CD4-positive, CD25-positive, alpha-beta regulatory T cell (primary cell): ENCODE measurements at places on chromosomes 2 and 18. TPM values are rescaled to one million over a fixed set of nuclear protein-coding genes. Genes with fewer than 3 reads are reported as not detected.

The HRH4 gene
- 0.39 TPM for total RNA-seq

The GRHL1 gene
- total RNA-seq, result 1.8 TPM

- no peak for DNase-seq
- no peaks in the 10 kb centered on the region for H3K36me3 ChIP-seq
- peaks cover 15% of the 10 kb centered on the region for H3K4me1 ChIP-seq
- H3K27me3 ChIP-seq, result no peaks in the 10 kb centered on the region
- no peak overlapping the region for H3K4me3 ChIP-seq
- no peak overlapping the region for H3K27ac ChIP-seq
These were observed 95.0 kb downstream of the TMEM17 start for GRCh38 chr2:62410926-62411456.

GRCh38 chr2:199684832-199685231, 166.2 kb downstream of the FTCDNL1 start:
- no peaks in the 10 kb centered on the region for H3K36me3 ChIP-seq
- no peak overlapping the region for H3K27ac ChIP-seq
- H3K4me3 ChIP-seq, result no peak overlapping the region
- H3K4me1 ChIP-seq, result no peaks in the 10 kb centered on the region
- no peaks in the 10 kb centered on the region for H3K27me3 ChIP-seq

The FSHR gene
- total RNA-seq, result not detected

- H3K27me3 ChIP-seq, result peaks cover 2% of the 10 kb centered on the region
- no peak for DNase-seq
- no peak overlapping the region for H3K4me3 ChIP-seq
- H3K4me1 ChIP-seq, result no peaks in the 10 kb centered on the region
- H3K36me3 ChIP-seq, result no peaks in the 10 kb centered on the region
- no peak overlapping the region for H3K27ac ChIP-seq
These were observed 31.0 kb downstream of the CELF4 start for GRCh38 chr18:37534627-37535026.

DNA sequence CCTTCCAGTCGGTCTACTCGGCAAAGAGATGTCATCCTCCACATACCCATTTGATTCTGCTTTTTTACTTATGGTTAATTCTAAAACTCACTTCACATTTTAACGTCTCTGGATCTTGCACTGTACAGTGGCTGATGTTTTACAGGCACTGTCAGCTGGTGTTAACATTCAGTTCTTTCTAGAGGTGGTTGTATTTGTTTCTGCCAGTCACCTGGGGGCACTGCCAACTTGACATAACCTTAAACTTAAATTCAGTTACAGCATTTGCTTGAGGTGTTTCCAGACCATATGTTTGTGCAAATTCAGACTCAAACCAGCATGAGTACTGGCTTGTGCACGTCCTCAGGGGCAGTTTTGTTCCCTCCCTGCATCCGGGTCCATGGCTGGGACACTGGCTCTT, 5.3 kb upstream of the TMEM185B start:
- H3K27me3 ChIP-seq, result no peaks in the 10 kb centered on the region
- H3K4me3 ChIP-seq, result no peak overlapping the region
- peaks cover 49% of the 10 kb centered on the region for H3K4me1 ChIP-seq

GRCh38 chr18:25190472-25190871, 161.5 kb downstream of the ZNF521 start:
- no peak overlapping the region for H3K4me3 ChIP-seq
- H3K27me3 ChIP-seq, result no peaks in the 10 kb centered on the region
- no peaks in the 10 kb centered on the region for H3K4me1 ChIP-seq
- no peaks in the 10 kb centered on the region for H3K36me3 ChIP-seq

DNA sequence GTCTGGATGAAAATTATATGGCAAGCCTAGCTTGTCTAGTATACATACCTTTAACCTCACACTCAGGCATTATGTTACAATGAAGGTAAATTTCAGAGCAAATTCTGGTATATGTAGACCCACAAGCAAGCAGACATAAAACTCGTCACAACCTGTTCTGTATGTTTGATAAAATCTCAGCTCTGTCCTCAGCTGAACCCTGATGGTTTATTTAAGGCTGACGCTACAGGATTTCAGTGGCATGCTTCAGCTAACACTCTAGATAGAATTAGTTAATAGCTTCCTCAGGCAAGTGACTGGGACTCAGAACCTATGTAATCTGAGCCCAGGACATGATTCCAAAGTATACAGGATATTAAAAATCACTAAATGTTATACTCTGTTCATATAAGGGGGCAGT, 68.2 kb upstream of the MC2R start:
- H3K36me3 ChIP-seq, result no peaks in the 10 kb centered on the region
- no peak overlapping the region for H3K4me3 ChIP-seq
- no peak overlapping the region for H3K27ac ChIP-seq
- DNase-seq, result no peak
- no peaks in the 10 kb centered on the region for H3K4me1 ChIP-seq

DNA sequence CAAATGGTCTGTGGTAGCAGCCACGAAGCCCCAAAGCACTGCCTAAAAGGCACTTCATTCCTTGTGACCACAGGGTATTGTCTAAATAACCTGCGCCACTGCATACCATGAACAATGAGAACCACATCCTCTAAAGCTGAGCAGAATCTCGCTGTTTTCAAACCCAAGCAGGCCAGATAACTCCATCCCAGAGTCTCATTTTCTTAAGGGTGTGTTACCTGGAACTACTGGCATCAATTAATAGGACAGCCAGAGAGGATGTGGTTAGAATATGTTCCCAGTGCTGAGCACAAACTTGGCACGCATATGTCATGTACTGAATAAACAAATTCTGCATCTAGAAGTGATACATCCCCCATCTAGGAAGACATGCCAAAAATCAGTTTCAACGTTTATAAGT, 13.0 kb downstream of the VPS4B start:
- no peak overlapping the region for H3K4me3 ChIP-seq
- no peak overlapping the region for H3K27ac ChIP-seq
- no peak for DNase-seq
- H3K36me3 ChIP-seq, result peaks cover 71% of the 10 kb centered on the region
- H3K4me1 ChIP-seq, result peaks cover 4% of the 10 kb centered on the region
- no peaks in the 10 kb centered on the region for H3K27me3 ChIP-seq

The CCT4 gene
- 104 TPM for total RNA-seq

DNA sequence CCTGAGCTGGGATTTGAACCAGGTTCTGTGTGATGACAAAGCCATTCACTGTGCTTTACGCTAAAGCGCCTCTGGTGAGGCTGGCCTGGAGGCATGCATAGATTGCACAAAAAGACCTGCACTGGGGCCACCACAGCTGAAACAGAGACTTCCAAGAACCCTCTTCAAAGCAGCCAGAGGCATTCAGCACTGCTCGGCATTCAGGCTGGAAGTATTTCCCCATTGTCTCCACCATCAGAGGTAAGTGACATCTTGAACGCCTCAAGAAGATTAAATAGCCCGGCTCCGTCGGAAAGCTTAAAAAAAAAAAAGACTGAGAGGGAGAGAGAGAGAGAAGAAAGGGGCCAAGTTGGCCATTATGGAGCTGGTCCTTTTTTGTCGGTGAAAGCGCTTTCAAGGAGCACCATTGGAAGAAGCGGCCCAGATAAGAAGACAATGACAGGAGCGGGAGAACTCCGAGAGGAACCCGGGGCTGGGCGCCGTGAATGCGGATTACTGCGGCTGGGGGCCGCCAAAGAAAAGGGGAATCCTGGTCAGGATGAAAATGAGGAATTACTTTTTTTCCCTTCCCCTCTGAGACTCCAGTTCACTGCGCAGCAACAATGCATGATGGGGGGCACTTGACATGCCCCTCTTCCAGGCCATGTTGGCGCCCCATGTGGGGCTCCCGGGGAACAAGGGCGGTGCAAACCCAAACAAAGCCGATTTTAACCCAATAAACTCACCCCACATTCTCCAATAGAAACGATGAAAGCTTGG, 228.3 kb downstream of the MYCN start:
- H3K27me3 ChIP-seq, result no peaks in the 10 kb centered on the region
- no peaks in the 10 kb centered on the region for H3K36me3 ChIP-seq
- no peaks in the 10 kb centered on the region for H3K4me1 ChIP-seq
- no peak overlapping the region for H3K27ac ChIP-seq
- no peak overlapping the region for H3K4me3 ChIP-seq

The CYP1B1 gene
- not detected for total RNA-seq

GRCh38 chr2:140639628-140640027, 1491.2 kb downstream of the LRP1B start:
- no peaks in the 10 kb centered on the region for H3K4me1 ChIP-seq
- no peak for DNase-seq
- H3K36me3 ChIP-seq, result no peaks in the 10 kb centered on the region
- H3K27me3 ChIP-seq, result no peaks in the 10 kb centered on the region
- no peak overlapping the region for H3K27ac ChIP-seq
- no peak overlapping the region for H3K4me3 ChIP-seq

The ATRAID gene
- 77.3 TPM for total RNA-seq

GRCh38 chr2:240289701-240290431, 145.6 kb upstream of the GPC1 start:
- no peaks in the 10 kb centered on the region for H3K27me3 ChIP-seq
- no peak overlapping the region for H3K4me3 ChIP-seq
- DNase-seq, result no peak
- no peak overlapping the region for H3K27ac ChIP-seq

GRCh38 chr18:31162825-31163435, at the start of gene DSC1:
DSC1 (minus strand) TSS chr18:31162856; CDS start chr18:31162594, 262 bp downstream.
- H3K36me3 ChIP-seq, result no peaks in the 10 kb centered on the region
- H3K27me3 ChIP-seq, result no peaks in the 10 kb centered on the region
- no peaks in the 10 kb centered on the region for H3K4me1 ChIP-seq
- DNase-seq, result no peak
- no peak within 1 kb of the TSS for H3K4me3 ChIP-seq

The HTR2B gene
- 0.17 TPM for total RNA-seq

The MYO1B gene
- not detected for total RNA-seq

DNA sequence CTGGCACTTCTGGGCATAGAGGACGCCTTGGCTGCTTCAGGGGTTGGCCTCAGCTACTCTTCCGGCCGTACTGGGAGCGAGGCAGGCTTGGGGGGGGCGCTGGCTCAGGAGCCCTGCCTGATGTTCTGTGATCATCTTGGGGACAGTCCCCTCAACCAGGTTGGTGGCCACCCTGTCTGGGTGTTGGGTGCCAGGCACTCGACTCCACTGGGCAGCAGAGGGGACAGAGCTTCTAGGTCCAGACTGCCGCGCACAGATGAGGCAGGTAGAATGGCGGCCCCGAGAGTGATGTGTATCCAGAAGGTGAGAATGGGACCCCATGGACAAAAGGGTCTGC, 84.9 kb downstream of the ASB1 start:
- H3K27me3 ChIP-seq, result peaks cover 1% of the 10 kb centered on the region
- no peak overlapping the region for H3K4me3 ChIP-seq
- H3K36me3 ChIP-seq, result no peaks in the 10 kb centered on the region
- no peak overlapping the region for H3K27ac ChIP-seq

- H3K27me3 ChIP-seq, result no peaks in the 10 kb centered on the region
- H3K27ac ChIP-seq, result no peak overlapping the region
- no peaks in the 10 kb centered on the region for H3K4me1 ChIP-seq
These were observed 350.3 kb downstream of the HRH4 start for GRCh38 chr18:24810561-24811305.

- no peak overlapping the region for H3K27ac ChIP-seq
- H3K36me3 ChIP-seq, result peaks cover 55% of the 10 kb centered on the region
- H3K4me1 ChIP-seq, result no peaks in the 10 kb centered on the region
- no peak overlapping the region for H3K4me3 ChIP-seq
- H3K27me3 ChIP-seq, result no peaks in the 10 kb centered on the region
- no peak for DNase-seq
These were observed 78.8 kb upstream of the ITGB6 start for GRCh38 chr2:160278879-160279177.

- H3K27me3 ChIP-seq, result no peaks in the 10 kb centered on the region
- H3K4me3 ChIP-seq, result peak within 1 kb of the TSS; percentile 89
- H3K4me1 ChIP-seq, result peaks cover 8% of the 10 kb centered on the region
- H3K27ac ChIP-seq, result peak within 1 kb of the TSS; percentile 60
- H3K36me3 ChIP-seq, result no peaks in the 10 kb centered on the region
These were observed at the start of gene WDSUB1 for GRCh38 chr2:159285929-159286708. WDSUB1 (minus strand) TSS chr2:159286703; CDS start chr2:159283069, 3,634 bp downstream.

GRCh38 chr2:9095690-9096089, 92.2 kb upstream of the MBOAT2 start:
- no peak overlapping the region for H3K27ac ChIP-seq
- H3K4me1 ChIP-seq, result no peaks in the 10 kb centered on the region
- no peak for DNase-seq
- H3K4me3 ChIP-seq, result no peak overlapping the region
- H3K27me3 ChIP-seq, result no peaks in the 10 kb centered on the region

The C2orf72 gene
- not detected for total RNA-seq

DNA sequence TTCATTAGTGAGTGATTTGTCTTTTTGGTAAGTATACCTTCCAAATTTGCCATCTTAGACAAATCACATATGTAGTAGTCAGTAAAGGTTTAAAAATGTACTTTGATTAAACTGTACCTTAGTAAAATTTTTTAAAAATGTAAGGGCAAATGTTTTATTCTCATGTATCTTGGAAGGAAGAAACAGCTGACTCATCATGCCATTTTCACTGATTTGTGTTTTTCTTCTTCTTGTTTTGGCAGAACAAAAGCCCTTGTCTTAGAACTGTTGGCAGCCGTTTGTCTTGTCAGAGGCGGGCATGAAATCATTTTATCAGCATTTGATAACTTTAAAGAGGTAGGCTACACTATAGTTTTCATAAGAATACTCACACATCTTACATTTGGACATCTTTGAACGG, 136.5 kb downstream of the PRPF40A start:
- no peaks in the 10 kb centered on the region for H3K4me1 ChIP-seq
- no peak for DNase-seq
- H3K27ac ChIP-seq, result no peak overlapping the region
- no peak overlapping the region for H3K4me3 ChIP-seq
- H3K36me3 ChIP-seq, result no peaks in the 10 kb centered on the region
- peaks cover 2% of the 10 kb centered on the region for H3K27me3 ChIP-seq

- H3K36me3 ChIP-seq, result no peaks in the 10 kb centered on the region
- no peak overlapping the region for H3K27ac ChIP-seq
- H3K27me3 ChIP-seq, result peaks cover 17% of the 10 kb centered on the region
- H3K4me3 ChIP-seq, result no peak overlapping the region
These were observed 445 bp downstream of the MLPH start for GRCh38 chr2:237487496-237487895.

The HOXD11 gene
- total RNA-seq, result not detected

GRCh38 chr2:36461039-36461681, 105.6 kb downstream of the CRIM1 start:
- no peak overlapping the region for H3K27ac ChIP-seq
- peak overlapping the region; percentile 5 for H3K4me3 ChIP-seq
- peak; percentile 47 for DNase-seq
- H3K27me3 ChIP-seq, result no peaks in the 10 kb centered on the region
- H3K4me1 ChIP-seq, result peaks cover 7% of the 10 kb centered on the region

The ETAA1 gene
- total RNA-seq, result 10.5 TPM

GRCh38 chr2:1045109-1045508, 94.5 kb downstream of the SNTG2 start:
- H3K36me3 ChIP-seq, result no peaks in the 10 kb centered on the region
- H3K27me3 ChIP-seq, result no peaks in the 10 kb centered on the region
- H3K27ac ChIP-seq, result no peak overlapping the region
- no peaks in the 10 kb centered on the region for H3K4me1 ChIP-seq
